ENCODE measurements at places on chromosomes 11 and 22. TPM values are rescaled to one million over a fixed set of nuclear protein-coding genes. Genes with fewer than 3 reads are reported as not detected.

MMP12 gene
- 0.16 TPM for total RNA-seq

MS4A15 gene
- not detected for total RNA-seq

RIC3 gene
- total RNA-seq = 4.7 TPM

SLC16A8 gene
- 0.24 TPM for total RNA-seq

ZNRF3 gene
- total RNA-seq = 6.4 TPM

All from esophagus mucosa (tissue), 1 donor.